Neural crest cell (in vitro differentiated cells): ENCODE measurements at places on chromosomes 16 and 17. TPM values are rescaled to one million over a fixed set of nuclear protein-coding genes. Genes with fewer than 3 reads are reported as not detected.

DNA sequence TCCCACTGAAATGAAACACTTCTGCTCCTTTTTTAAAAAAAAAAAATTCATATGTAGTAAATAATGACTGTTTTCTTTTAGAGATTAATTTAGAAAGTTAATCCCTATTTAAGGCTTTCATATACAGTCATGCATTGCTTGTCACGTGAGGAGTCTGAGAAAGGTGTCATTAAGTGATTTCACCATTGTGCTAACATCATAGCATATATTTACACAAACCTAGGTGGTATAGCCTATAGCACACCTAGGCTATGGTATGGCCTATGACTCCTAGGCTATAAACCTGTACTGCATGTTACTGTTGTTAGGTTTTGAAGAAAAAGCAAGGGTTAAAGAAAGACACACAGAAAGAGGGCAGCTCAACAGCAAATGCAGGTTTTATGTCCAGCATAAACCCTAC lies 13.7 kb downstream of the PPY start:
- no peak for DNase-seq

DNA sequence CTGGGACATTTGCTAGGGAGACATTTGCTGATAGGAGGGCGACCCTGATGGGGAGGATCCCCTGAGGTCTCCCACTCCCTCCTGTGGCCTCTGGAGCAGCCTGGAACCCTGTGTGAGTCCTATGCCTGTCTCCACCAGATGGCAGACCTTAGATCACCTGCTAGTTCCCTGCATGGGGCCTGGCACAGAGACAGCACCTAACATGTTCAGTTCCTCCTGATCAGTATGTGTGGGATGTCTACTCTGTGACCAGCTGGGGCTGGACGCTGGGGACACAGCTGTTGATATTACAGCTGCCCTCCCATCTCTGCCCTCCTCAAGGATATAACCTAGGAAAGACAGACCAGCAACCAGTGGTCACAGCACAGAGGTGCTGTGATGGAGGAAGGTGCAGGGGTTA lies 1.1 kb upstream of the ADCY7 start:
- DNase-seq, result no peak

DNA sequence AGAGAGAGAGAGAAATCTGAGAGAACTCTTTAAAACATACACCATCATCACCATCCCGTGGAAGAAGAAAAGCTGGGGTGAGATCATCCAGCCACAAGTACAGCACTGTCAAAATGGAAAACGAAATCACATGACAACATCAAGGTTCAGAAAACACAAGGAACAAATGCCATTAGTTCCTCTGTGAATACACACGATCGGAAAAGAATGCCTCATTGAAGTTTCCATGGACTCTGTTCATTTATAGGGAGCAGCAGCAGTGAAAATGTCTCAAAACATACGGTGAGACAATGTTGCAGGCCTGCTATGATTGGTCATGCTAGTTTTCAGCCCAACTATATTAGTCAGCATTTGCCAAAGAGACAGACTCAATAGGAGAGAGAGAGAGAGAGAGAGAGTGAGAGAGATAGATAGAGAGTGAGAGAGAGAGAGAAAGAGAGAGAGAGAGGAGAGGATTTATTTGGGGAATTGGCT lies 4.4 kb downstream of the CFAP97D1 start:
- no peak for DNase-seq

DNA sequence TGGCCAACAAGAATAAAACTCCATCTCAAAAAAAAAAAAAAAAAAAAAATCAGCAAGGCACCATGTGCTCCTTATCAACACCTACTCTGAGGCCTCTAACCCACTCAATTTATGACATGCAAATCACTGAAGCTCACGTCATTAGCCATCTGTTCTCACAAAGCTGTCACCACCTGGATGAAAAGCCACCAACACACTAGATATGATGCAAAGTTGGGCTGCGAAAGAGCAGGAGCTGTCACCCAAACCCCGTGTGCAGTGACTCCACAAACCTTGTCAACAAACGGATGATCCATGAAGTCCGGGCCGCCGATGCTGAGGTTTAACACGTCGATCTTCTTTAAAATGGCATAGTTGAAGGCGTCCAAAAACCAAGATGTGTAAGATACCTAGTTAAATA lies 25.3 kb downstream of the MBTPS1 start:
- no peak for DNase-seq

NMRAL1 gene
- 40.5 and 45.0 TPM in 2 replicates for total RNA-seq

GRCh38 chr16:85697431-85697830 lies 8.7 kb upstream of the GINS2 start:
- DNase-seq, result no peak

DNA sequence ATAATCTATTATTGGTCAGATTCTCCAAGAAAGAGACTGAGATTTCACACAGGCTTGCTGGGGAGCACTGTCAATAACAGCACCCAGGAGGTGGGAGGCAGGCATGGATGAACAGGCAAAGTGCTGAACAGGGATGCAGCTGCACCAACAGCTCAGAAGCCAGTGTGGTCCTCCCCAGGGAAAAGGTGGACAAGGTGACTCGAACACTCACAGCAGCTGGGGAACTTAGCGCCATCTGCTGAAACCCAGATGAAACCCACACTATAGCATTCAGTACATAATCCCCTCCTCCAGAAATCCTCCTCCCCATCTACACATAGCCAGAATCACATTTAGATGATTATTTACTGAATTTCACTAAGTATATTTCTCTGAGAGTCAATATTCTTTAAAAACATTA lies 255.2 kb upstream of the WSB1 start:
- DNase-seq, result no peak

SLC47A1 gene
- 4.1 and 4.3 TPM in 2 replicates for total RNA-seq

- peak; percentile 76 for DNase-seq
Measured at GRCh38 chr16:70770626-70771552, 30.1 kb downstream of the VAC14 start.

ATP1B2 gene
- total RNA-seq, result 12.1 and 14.3 TPM in 2 replicates

- no peak for DNase-seq
Measured at GRCh38 chr16:16830973-16831372, 452.0 kb downstream of the NPIPA7 start.

DNA sequence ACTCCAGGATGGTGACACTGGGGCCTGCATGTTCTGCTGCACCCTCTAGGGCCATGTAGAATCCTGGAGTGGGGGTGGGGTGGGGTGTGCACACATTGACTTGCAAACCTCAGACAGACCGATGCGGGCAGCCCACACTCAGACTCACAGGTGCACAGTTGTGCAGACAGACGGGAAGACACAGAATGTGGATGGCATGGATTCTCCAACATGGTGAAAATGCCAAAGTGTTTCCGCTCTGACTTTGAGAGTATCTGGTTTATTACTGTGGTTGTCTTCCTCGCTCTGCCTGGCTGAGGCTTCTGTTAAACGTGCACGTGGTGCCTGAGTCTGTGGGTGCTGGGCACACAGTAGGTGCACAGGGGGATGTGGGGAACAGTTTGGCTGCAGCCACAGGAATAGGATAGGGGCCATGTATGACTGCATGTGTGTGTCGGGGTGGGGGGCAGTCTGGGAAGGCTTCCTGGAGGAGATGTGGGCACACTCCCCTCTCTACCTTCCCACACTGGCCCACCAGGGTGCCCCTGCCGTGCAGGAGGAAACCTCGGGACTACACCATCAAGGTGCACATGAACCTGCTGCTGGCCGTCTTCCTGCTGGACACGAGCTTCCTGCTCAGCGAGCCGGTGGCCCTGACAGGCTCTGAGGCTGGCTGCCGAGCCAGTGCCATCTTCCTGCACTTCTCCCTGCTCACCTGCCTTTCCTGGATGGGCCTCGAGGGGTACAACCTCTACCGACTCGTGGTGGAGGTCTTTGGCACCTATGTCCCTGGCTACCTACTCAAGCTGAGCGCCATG lies 9.0 kb upstream of the ADGRG3 start:
- no peak for DNase-seq

GRCh38 chr17:82376042-82376730 lies 4.6 kb downstream of the UTS2R start:
- no peak for DNase-seq

SYT17 gene
- total RNA-seq, result 3.1 and 3.6 TPM in 2 replicates

DNA sequence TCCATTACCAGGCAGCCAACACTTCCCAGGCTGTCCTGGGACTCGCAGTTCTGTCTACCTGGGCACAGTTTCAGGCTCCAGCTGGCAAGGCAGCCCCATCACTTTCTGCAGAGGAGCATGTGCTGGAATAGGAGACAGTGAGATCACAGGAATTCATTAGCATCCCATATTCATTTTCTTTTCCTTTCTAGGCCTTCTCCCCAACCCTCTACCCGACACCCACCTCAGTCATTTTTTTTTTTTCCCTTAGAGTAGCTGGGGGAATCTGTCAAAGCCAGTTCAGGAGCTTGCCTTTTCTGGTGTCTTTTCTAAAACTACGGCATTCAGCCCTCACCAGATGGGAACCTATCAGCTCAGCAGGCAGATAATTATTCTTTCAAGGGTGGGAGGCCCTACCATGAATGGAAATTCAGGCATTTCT lies 42.4 kb upstream of the FBXO47 start:
- DNase-seq, result no peak

DNA sequence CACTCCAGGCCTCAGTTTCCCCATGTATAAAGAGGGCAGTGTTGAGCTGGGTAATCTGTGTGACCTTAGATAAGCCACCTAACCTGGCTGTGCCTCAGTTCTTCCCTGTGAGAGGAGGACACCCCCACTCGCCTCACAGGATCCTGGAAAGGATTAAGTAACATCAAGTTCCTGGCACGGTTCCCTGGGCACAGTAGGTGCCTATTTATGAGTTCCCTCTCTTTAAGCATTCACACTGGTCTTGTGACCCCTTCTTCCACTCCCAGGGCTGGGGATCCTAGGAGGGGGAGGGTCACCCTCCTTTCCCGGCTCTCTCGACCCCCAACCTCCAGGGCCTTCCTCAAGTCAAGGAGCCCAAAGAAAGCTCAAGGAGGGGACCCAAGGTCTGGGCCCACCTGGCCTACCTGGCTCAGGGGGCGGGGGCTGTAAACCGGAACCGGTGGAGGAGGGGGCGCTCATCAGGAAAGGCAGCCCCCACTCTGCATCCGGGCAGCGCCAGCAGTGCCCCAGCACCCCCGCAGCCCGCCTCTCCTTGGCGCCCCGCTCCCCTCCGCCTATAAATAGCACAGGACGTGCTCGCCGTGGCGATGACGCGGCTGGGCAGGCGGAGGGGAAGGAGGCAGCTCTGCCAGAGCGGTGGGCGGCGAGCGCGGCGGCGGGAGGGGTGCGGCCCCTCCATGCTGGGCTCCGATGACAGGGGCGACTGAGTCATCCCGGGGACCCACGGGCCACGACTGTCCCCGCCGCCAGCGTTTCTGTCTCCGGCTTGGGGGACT lies 9.4 kb downstream of the RPL19 start:
- DNase-seq, result no peak

GRCh38 chr17:42386777-42387657 lies 1.2 kb downstream of the STAT3 start:
- DNase-seq, result no peak

GRCh38 chr16:49273771-49274170 lies 7.9 kb downstream of the CBLN1 start:
- no peak for DNase-seq

- DNase-seq, result no peak
Measured at GRCh38 chr17:49187301-49187700, 23.1 kb downstream of the GNGT2 start.

GRCh38 chr16:77404775-77405174 lies 30.1 kb downstream of the ADAMTS18 start:
- DNase-seq, result no peak

KRT14 gene
- not detected in 2 replicates for total RNA-seq

PRCD gene
- total RNA-seq, result 0.41 and 0.75 TPM in 2 replicates

DYNC1LI2 gene
- 125 and 127 TPM in 2 replicates for total RNA-seq

FOXO3B gene
- total RNA-seq, result 25.8 and 28.5 TPM in 2 replicates

DNA sequence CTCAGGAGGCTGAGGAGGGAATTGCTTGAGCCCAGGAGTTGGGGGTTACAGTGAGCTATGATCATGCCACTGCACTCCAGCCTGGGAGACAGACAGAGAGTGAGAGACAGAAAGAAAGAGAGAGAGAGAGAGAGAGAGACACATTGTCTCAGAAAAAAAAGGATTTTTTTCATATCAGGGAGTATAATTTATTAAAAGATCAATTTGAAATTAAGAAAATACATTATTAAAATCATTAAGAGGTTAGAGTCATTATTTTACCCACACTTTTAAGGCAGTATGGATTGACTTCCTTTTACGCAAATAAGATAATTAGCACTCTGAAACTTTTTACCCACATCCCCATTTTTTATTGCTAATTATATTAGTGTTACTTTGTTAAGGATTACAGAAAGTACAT lies 804.3 kb downstream of the CDH11 start:
- DNase-seq, result no peak

GRCh38 chr17:81517009-81517338 lies 4.4 kb upstream of the ACTG1 start:
- DNase-seq, result no peak

DNA sequence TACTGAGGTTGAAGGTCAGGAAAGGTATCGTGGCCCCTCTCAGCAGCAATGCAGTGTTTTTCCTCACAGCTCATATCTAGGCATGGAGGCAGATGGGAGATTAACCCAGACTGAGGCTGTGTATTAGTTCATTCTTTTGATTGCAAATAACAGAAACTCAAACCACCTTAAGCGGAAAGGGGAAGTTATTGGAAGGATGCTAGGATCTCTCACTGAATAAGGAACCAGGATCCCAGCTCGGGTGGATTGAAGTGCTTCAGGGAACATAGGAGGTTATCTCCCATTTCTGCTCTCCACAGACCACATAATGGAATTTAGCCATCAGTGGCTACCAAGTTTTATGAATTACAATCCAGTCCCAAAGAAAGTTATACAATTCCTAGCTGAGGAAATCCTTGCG lies 8.2 kb downstream of the ZNF689 start:
- no peak for DNase-seq

GRCh38 chr17:75130059-75130631 lies 1.4 kb downstream of the NT5C start:
- DNase-seq, result no peak

- DNase-seq, result no peak
Measured at GRCh38 chr16:6143020-6143419, 1045.4 kb upstream of the EEF2KMT start.

DNA sequence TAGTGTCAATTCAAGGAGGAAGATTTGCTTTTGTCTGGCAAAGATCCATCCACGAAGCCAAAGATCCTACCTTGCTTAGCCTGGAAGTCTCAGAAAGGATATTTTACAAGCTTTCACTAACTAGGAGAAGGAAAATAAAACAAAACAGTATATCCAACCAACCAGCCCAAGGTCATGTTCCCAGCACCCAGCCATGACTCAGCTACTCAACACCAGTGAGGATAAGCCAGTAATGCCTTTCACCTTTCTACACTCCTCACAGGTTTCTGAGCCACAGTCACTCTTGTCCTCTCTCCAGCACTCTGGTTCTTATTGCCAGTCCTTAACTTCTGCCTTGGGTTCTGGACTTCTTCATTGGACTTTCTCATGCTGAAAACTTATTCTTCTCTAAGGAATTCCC lies 116.2 kb downstream of the CDH11 start:
- no peak for DNase-seq

DNA sequence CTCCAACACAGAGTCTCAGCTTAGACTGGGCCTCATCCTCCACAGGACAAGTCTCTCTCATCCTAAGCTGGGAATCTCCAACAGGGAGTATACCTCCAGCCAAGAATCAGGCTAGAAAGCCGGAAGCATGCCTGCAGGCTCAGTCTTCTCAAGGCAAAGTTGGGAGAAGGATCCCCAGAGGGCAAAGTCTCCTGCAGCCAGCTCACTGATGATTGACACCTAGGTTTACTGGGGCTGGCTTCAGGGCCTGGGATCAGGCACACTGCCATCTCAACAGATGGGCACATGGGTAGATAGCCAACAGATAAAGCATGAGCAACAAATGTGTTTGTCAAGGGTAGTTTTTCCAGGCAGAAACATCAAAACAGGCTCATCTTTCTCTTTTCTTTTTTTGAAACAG lies 56.1 kb upstream of the TOX3 start:
- no peak for DNase-seq

GUCY2D gene
- total RNA-seq, result not detected in 2 replicates
